ENCODE measurements at places on chromosomes 5 and 9. TPM values are rescaled to one million over a fixed set of nuclear protein-coding genes. Genes with fewer than 3 reads are reported as not detected.

The PCDHA4 gene
- 0.30 TPM for total RNA-seq

The PRR16 gene
- 12.4 TPM for total RNA-seq

The OMD gene
- 16.0 TPM for total RNA-seq

The SPEF2 gene
- 13.8 TPM for total RNA-seq

The KCNT1 gene
- total RNA-seq = 0.39 TPM

The CD180 gene
- 1.2 TPM for total RNA-seq

The HABP4 gene
- 8.5 TPM for total RNA-seq

The SH3GL2 gene
- 0.20 TPM for total RNA-seq

The BNC2 gene
- 30.8 TPM for total RNA-seq

The HMMR gene
- 12.2 TPM for total RNA-seq

The DDX46 gene
- 40.1 TPM for total RNA-seq

Data from skin of body (tissue), 3 donors.